Stimulated activated CD8-positive, alpha-beta memory T cell treated with anti-CD3 and anti-CD28 coated beads, Interleukin-7, amount 100 ng/mL, for 1 hour (primary cell): ENCODE measurements at places on chromosomes 12 and 14.

- no peak for DNase-seq
Measured at GRCh38 chr12:60162988-60163720, 567.3 kb downstream of the SLC16A7 start.

DNA sequence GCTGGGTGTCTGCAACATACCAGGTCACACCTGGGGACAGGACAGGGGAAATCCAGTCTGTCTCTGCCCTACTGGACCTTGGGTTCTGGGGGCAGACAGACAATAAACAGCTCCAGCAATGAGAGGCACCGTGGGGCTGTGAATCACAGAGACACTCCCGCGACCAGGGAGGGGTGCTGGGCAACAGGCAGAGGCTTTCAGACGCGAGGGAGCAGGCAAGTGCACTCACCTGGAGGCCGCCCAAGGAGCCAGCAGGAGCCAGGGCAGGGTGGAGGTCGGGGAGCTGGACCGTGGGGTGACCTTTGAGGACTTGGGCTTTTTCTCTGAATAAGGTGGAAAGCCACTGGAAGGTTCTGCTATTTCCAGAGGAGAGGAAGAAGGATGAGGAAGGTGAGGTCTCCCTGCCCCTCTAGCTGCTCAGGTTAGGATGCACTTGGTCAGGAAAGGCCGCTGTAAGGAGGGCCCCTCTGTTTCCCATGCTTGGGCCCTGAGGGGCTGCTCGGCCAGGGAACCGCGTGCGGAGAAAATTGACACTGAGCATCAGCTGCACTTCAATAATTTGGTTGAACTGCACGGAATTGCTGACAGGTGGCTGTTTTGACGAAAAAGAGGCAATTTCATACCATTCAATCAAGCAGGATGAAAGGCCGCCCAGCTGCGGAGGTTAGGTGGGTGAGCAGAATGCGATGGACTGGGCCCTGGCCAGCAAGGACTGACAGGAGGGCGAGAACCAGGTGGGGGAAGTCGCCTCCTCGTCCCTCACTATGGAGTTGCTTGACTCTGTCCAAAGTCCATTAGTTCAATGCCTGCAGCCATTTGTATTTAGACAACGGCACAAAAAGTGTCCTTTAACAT lies 42.2 kb downstream of the JAG2 start:
- no peak for DNase-seq

DNA sequence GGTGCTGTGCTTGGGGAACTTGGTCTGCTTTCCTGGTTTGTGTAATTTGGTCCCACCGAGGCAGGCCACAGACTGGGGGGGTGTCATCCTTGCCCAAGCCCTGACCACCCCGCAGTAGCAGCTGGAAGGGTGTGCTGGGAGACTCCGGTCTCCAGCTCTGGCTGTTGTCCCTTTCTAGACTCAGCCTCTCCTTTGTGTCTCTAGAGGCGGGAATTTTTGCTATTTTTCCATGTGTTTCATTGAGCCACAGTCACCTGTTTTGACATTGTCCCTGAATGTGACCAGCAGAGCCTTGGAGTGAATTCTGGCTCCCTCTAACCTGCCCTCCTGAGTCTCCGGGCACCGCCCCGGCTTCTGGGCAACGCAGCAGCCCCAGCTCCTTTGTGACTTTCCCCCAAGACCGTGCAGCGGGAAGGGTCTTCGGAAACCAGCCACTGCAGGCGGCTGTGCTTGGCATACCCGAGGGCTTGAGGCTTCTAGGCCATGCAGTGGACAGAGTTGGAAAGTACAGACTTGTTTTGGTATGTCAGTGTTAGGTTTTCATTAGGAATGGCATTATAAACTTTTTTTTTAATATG lies 98.6 kb downstream of the TNFAIP2 start:
- no peak for DNase-seq

- DNase-seq, result no peak
Measured at GRCh38 chr14:103209054-103209453, 85.8 kb downstream of the TNFAIP2 start.

- no peak for DNase-seq
Measured at GRCh38 chr14:93002049-93002448, 79.1 kb downstream of the CHGA start.
